Calu3 (cell line): ENCODE measurements at places on chromosomes 13 and 19. TPM values are rescaled to one million over a fixed set of nuclear protein-coding genes. Genes with fewer than 3 reads are reported as not detected.

CLEC17A gene
- total RNA-seq: not detected in 2 replicates

ZNF835 gene
- not detected in 2 replicates for total RNA-seq

SIGLEC8 gene
- total RNA-seq: not detected in 2 replicates

TJP3 gene
- 84.8 and 111 TPM in 2 replicates for total RNA-seq

HS6ST3 gene
- total RNA-seq: not detected in 2 replicates

ERFL gene
- total RNA-seq: 0.21 and 0.29 TPM in 2 replicates

SPACA4 gene
- not detected in 2 replicates for total RNA-seq

NTF4 gene
- 0.69 and 0.83 TPM in 2 replicates for total RNA-seq

ADGRE1 gene
- total RNA-seq: not detected in 2 replicates

PCDH20 gene
- not detected in 2 replicates for total RNA-seq
